ENCODE measurements at places on chromosomes 5 and 9. TPM values are rescaled to one million over a fixed set of nuclear protein-coding genes. Genes with fewer than 3 reads are reported as not detected.

Gene UNC5A
- 0.21 TPM for total RNA-seq

Gene ENTR1
- 46.6 TPM for total RNA-seq

Gene C9orf43
- total RNA-seq = 0.64 TPM

Gene ASPN
- total RNA-seq = 0.19 TPM

Gene SPINK4
- total RNA-seq = not detected

Gene PARP8
- 3.8 TPM for total RNA-seq

Gene MEIKIN
- total RNA-seq = not detected

Gene CER1
- not detected for total RNA-seq

Gene CCDC192
- total RNA-seq = not detected

Gene C5orf63
- total RNA-seq = 1.6 TPM

Gene PNPLA7
- 1.3 TPM for total RNA-seq

Gene EIF4E1B
- not detected for total RNA-seq

Gene OGN
- total RNA-seq = not detected

Gene AGXT2
- not detected for total RNA-seq

Gene TXNDC8
- not detected for total RNA-seq
